ENCODE measurements at places on chromosomes 5 and 9. TPM values are rescaled to one million over a fixed set of nuclear protein-coding genes. Genes with fewer than 3 reads are reported as not detected.

GRIN1 gene
- 0.10 TPM for total RNA-seq

CDC20B gene
- total RNA-seq = not detected

- DNase-seq = no peak
These were observed 5.6 kb downstream of the TBC1D9B start for GRCh38 chr5:179901915-179902762.

DNA sequence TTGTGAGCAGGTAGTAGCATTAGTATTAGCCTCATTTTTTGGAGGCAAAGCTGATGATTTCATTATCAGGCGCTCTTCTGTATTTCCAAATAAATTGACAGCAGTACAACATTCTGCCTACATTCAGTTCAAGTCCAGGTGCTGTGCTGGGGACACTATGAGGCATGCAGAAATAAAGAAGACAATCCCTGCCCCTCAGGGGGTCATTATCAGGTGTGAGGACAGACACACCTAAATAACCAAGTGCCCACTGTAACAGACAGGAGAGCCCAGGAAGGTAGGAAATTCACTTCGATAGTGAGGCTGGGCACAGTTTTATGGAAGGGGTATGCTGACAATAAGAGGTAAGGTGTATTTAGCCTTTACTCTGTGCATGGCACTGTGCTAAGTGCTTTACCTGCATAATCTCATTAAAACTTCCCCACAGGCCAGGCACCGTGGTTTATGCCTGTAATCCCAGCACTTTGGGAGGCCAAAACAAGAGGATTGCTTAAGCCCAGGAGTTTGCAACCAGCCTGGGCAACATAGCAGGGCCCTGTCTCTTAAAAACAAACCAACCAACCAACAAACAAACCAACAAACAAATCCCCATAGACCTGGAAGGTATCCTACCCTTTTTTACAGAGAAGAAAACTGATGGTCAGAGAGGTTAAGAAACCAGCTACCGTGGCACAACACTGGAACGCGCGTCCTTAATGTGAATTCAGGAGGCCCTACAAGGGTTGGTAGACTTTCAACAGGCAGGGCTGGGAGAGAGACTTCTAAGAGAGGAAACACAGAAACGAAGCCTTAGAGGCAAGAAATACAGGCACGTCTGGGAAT, 17.5 kb upstream of the GPX3 start:
- DNase-seq = no peak

GRCh38 chr9:120714846-120715388, 647 bp upstream of the MEGF9 start:
- peak; percentile 91 for DNase-seq
